ENCODE measurements at places on chromosomes 13 and 19.

DNA sequence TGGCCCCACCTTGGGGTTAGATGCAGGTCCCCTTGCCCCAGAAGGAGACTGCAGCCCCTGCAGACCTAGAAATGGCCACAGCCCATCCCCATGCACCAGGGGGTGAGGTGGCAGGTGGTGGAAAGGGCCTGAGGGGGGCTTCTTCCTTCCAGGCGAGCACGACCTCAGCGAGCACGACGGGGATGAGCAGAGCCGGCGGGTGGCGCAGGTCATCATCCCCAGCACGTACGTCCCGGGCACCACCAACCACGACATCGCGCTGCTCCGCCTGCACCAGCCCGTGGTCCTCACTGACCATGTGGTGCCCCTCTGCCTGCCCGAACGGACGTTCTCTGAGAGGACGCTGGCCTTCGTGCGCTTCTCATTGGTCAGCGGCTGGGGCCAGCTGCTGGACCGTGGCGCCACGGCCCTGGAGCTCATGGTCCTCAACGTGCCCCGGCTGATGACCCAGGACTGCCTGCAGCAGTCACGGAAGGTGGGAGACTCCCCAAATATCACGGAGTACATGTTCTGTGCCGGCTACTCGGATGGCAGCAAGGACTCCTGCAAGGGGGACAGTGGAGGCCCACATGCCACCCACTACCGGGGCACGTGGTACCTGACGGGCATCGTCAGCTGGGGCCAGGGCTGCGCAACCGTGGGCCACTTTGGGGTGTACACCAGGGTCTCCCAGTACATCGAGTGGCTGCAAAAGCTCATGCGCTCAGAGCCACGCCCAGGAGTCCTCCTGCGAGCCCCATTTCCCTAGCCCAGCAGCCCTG is 4.2 kb upstream of the F10 start:
- no peak for DNase-seq

- no peak for DNase-seq
Observed at GRCh38 chr19:49110567-49110966, 3.6 kb upstream of the LIN7B start.

DNA sequence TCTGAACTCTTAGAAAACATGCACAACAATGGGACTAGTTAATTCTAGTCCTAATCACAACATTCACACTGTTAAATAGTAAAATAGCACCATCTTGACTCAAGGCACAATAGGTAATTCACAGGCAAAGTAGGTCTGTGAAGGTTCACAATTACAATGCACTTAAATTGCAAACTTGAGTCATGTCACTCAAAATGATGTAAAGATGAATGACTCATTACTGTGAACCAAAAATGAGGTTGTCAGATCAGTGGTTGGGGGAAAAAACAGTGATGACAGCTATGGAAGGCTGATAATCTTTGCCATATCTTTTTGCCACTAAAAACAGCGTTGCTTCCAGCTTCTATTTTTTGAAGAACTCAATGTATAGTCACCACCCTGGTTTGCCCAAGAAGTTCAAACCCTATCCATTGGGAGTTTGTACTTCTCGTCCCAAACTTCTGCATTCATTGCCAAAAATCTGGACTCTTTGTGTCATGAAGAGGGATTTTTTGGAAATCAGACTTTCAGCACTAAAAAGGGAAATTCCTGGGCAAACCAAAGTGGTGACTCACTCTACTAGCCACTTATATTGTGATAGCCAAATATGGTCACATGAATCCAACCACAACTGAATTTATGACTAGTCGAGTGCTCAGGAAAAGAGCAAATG is 200.9 kb upstream of the TMTC4 start:
- peak; percentile 69 for DNase-seq

GRCh38 chr13:111373486-111373885 is 53.0 kb downstream of the TEX29 start:
- no peak for DNase-seq

DNA sequence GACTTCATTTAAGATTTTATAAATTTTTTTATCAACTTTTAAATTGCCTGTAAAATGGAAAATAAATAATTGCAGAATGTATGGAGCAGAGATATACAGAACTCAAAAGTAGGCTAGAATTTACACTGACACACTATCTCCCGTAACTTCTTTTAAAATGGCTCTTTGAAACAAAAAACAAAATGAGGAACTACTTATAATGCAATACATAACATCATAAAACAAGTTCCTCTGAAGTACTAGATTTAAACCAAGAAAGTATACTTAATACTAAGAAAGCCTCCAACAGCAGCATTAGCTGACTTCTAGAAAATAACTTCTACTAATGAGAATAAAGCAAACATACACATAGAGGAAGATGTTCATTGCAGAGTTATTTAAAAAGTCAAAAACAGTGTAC is 17.0 kb downstream of the RBM26 start:
- no peak for DNase-seq
